ENCODE measurements at places on chromosomes 5 and 9.

DNA sequence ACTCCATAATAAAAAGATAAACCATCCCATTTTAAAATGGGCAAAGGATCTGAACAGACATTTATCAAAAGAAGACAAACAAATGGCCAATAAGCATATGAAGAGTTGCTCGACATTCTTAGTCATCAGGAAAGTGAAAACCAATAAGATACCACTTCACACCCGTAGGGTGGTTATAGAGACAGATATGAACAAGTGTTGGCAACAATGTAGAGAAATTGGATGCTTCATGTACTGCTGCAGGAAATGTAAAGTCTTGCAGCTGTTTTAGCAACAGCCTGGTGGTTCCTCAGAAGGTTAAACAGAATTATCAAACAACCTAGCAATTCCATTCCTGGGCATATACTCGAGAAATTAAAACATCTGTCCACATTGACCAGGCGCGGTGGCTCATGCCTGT is 42.5 kb downstream of the GTF3C4 start:
- DNase-seq: no peak

- no peak for DNase-seq
Observed at GRCh38 chr5:180471866-180472265, 22.3 kb upstream of the CNOT6 start.

GRCh38 chr9:121781701-121782464 is 130.4 kb downstream of the DAB2IP start:
- no peak for DNase-seq

DNA sequence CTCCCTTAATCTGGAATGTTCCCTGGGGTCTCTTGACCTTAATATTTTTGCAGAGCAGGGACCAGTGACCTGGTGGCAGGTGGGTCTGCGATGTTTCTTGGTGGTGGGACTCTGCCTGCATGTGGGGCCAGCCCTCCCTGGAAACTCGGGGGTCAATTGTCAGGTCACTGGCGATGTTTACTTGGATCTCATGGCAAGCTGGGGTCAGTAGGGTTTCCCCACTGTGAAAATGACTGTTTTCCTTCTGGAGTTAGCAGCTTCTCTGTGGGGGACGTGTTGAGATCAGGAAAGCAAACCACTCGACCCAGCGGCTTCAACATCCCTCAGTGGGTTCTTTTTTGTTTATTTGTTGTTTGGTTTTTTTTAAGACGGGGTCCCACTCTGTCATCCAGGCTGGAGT is 73.9 kb downstream of the KCNT1 start:
- no peak for DNase-seq

DNA sequence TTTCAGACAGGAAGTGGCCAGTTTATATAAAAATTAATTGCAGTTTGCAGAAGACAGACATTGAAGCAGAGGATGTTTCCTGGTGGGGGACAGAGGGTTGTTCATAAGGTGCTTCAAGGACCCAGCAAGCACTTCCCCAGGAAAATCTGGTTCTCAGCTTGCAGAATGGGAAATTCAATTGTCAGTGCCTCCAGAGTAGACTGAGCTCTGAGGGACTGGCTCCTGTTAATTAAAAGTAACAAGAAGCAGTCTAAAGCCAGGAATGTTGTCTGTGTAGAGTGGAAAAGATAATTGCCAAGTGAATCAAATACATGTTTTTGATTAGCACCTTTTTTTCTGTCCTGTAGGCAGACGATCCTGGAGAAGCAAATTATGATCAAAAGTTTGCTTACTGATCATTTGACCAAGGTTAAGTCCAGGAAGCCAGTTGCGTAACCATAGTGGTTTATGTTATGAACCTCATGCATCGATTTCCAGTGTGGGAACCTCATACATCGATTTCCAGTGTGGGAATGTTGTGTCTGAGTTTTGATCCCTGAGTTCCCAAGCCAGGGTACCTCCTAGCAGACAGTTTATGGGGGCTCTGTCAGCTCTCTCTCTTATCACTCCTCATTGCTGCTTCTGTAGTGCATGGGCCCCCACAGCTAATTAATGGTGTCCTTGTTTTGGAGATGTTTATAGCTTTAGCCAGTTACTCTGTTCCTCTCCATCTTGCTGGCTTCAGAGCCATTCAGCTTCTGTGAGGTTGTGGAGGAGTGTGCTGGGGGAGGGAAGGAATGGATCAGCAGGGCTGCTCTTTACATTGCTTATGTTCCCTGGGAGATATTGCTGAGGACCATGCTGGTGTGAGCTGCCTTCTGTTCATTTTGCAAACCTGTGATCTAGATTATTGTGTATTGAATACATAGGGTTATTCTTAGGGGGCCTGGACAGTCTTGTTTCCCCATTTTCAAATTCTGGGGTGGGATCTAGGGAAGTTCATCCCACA is 17.1 kb downstream of the MSANTD3 start:
- DNase-seq: no peak

DNA sequence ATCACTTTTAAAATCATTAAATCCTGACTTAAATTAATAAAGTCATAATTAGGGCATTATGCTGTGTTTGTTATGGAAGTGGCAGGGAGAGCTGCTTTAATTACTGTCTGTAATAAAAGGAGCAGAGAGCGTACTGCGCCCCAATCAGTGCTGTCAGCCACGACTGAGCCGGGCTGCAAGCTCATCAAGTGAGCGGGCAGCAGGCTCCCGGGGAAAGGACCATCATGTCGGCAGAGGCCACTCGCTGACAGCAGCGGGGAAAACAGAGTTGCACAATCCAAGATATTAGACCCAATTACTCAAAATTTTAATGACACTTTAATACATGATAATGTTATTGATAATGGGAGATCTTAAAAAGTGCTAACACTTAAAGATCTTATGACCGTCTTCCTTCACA is 181.6 kb downstream of the AP3B1 start:
- no peak for DNase-seq

- no peak for DNase-seq
Observed at GRCh38 chr9:106478312-106478711, 384.7 kb upstream of the ZNF462 start.

Measured in esophagus squamous epithelium (tissue), 5 donors.